IPS DF 19.7 (cell line): ENCODE measurements at places on chromosomes 5 and 9.

- DNase-seq, result no peak
Observed at GRCh38 chr9:134632329-134632728, 9.3 kb upstream of the COL5A1 start.

DNA sequence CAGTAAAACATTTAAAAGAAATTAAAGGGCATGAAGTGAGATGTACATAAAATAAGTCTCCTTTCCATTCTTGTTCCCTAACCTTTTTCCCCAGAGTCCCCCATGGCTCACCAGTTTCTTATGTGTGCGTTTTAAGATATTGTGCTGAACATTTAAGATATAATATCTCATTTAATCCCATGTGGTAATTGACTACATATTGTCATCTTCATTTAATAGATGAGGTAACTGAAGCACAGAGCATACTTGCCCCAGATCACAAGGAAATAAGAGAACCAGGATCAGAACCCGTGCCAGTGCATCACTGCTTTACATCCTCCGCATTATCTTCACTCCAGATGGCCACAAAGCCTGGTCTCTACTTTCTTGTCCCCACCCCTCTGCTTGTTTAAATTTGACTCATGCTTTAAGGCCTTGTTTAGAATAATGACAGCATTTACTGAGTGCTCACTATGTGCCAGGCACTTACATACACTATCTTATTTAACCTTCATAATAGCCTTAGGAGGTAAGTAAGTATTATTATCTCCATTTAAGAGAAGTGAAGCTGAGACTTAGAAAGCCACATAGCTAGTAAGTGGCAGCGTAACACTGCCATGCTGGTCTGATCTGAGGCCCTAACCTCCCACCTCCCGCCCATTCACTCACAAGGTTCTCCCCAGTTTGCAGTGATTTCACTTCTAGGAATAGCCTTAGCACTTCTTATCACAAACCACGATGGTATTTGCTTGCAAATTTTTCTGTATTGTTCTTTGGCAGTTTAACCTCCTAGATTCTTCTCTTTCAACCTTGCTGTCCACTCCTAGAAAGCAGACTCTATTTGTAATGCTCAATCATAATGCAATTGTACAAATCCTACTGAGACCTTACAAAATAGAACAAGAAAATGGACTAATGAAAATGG lies 78.4 kb upstream of the IL6ST start:
- no peak for DNase-seq

DNA sequence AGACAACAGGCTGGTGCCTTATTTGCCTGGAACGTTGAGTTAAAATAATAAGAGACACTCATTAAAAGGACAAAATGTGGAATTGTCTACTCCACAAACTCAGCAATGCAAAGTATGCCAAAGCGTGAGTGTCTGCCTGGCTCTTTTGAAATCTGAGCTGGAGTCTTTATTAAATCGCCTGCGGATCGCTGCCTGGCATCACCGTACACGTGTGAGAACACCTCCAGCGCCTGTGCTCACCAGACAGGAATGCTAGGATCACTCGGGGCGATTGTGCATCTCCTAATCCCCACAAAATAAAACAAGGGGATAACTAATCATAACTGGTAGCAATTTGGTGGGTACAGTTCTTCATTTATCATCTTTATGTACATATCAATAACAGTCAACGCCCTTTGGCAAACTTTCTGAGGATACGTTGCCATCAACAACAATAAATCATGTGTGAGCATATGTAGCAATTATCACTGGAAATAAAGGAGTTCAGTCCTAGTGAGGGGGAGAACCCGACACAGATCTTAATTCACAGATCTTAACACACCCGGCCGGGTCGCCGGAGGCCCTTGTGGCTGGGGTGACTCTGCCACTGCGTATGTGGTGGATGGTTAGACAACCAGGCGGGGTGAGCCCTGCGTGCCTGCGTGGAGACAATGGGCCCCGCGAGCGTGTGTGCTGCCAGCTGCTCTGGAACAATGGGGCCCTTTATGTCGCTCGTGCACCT lies 284.9 kb upstream of the IRX1 start:
- no peak for DNase-seq

- no peak for DNase-seq
Observed at GRCh38 chr5:177336112-177336511, 15.4 kb downstream of the LMAN2 start.

- no peak for DNase-seq
Observed at GRCh38 chr5:159783726-159784247, 132.5 kb upstream of the ADRA1B start.

GRCh38 chr5:61301341-61302199 lies 30.5 kb upstream of the ZSWIM6 start:
- no peak for DNase-seq

DNA sequence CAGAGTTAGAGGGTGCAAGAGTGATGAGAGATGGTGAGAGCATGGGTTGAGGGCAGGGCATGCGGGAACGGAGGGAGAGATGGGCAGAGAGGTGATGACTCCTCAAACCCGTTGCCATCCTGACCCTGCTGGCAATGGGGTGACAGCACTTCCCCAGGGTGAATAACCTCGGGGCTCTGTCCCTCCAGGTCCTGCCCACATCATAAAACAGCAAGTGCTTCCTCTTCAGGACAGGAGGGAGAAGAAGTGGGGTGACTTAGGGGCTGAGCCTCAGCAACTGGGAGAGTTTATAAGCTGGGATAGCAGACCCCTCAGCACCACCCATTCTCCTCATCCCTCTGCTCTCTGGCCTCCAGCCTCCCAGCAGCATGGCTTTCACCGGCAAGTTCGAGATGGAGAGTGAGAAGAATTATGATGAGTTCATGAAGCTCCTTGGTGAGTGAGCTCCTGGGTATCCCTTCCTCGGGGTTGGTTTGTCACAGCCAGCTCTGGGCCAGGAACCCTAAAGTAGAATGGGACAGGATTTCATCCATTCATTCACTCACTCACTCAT lies at the start of gene FABP6:
Gene FABP6, plus strand, starts transcription at position 317 of the 553 bp plus-strand sequence. Its CDS starts 52 bp downstream, at position 369.
- no peak for DNase-seq

- no peak for DNase-seq
Observed at GRCh38 chr5:163276466-163276865, 160.9 kb upstream of the CCNG1 start.

DNA sequence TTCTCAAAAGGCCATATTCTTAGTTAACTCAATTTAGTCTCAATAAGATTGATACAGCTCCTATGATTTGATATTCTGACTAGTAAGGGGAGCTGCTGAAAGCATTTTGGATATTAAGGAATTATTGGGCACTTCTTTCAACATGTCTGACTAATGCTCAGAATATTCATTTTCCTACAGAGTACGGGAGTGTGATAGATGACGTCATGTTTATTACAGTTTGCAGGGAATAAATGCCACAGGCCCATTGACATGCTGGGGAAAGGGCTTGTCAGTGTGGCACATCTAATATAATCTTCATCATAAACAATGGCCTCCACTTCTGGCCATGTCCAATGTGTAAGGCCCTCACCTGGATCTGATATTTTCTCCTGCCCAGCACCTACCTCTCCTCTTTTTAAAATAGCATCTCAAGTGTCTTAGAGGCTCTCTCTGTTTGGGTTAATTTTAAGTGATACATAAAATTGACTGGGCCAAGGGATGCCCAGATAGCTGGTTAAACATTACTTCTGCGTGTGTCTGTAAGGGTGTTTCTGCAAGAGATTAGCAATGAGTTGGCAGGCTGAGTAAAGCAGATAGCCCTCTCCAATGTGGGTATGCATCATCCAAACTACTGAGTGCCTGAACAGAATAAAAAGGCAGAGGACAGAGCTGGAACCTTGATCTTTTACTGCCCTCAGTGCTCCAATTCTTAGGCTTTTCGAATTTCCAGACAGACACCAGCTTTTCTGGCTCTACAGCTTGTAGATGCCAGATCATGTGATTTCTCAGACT lies 99.3 kb downstream of the SLC24A2 start:
- DNase-seq, result no peak

GRCh38 chr5:149128023-149128875 lies 13.0 kb upstream of the ABLIM3 start:
- no peak for DNase-seq

DNA sequence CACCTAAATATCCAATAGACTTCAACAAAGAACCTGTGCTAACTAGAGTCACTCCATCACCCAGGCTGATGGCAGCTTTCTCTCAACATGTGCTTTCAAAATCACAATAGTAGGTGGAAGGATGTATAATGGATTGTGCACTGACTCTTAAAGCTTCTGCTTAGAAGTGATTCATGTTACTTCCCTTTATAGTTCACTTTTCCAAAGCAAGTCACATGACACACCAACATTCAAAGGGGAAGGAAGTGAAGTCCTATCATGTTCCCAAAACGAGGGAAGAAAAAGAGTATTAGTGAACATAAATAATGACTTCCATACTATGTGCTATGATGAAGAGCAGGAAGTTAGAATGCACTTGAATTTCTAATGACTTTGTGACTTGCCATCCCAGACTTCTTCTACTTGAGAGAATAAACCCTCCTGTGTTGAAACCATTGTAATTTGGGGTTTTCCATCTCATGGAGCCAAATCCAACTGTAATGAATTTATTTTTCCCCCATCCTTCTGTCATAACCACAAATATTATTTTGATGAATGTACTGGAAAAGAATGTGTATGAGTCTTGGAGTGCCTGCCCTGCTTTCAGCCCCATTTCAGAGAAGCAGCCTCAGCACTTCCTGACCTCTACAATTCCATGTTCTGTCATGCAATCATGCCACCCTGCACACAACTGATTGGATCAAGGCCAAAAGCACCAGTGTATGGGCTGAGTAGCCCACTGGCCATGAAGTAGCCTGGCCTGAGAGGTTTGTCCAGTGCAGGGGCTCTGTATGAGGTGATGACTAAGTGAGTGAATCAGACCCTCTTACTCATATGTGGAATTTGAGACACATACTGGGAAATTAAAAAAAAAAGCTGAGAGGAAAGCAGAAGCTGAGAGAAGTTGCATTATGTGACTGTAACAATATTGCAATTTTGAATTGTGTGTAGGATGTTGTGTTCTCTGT lies 525.9 kb upstream of the CLINT1 start:
- DNase-seq, result no peak

DNA sequence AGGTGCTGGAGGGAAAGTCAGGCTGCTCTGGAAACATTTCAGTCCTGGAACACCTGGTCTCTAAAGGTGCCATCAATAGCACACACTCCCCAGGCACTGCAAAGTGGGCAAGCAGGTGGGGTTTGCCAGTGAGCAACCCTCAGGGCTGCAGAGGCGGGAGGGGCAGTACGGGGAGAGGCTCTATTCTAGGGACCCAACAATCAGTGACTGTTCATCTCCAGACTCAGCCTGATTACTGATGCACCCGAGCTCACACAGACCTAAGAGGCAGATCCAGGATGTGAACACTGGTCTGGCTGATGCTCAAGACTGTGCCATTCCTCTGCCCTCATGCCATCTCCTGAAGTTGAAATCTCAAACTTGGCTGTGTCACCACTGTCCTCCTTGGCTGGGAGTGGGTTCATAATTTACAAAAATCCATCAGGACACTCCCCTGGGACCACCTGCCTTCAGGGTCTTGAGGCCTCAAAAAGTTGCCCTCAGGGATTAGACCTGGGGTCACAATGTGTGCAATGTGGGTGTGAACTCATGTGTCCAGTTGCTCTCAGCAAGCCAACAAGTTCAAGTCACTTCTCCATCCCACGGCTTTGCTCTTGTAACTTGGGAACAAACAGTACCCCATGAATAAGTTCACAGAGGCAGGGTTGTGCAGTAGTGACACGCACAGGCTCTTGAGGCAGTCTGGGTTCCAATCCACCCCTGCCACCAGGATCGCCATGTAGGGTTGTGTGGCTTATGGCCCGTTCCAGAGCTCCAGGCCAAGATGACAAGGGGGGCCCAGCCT lies 19.9 kb upstream of the KCNMB1 start:
- DNase-seq, result no peak

DNA sequence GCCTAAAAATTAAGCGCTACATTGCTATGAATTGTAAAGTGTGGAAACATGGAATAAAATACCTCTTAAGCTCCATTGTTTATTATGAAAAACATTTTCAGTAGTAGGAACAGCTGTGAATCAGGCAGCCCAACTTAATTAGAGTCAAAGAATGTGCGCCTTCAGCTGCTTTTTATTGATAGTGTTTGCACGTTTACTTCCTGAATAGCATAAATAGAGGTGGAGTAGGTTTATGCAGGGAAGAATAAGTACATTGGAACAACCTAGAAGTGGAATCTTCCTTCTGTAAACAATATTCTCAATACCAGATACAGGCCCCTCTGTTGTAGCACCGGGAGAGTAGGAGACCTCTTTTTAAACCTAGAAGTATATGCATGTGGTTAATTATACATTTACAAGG lies 79.9 kb downstream of the IQGAP2 start:
- no peak for DNase-seq

- no peak for DNase-seq
Observed at GRCh38 chr9:11653867-11654266, 1039.3 kb upstream of the TYRP1 start.

GRCh38 chr5:165305596-165305995 lies 1800.2 kb downstream of the MAT2B start:
- DNase-seq, result no peak

DNA sequence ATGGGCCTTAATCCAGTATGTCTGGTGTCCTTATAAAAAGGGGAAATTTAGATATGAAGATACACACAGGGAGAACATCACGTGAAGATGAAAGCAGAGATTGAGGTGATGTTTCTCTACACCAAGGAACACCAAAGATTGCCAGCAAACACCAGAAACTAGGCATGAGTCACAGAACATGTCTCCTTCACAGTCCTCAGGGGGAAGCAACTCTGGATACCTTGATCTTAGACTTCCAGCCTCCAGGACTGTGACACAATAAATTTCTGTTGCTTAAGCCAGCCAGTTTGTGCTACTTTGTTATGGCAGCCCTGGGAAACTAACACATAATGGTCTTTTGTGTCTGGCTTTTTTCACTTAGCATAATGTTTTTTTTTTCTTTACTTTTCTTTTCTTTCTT lies 41.2 kb upstream of the STRBP start:
- DNase-seq, result no peak

DNA sequence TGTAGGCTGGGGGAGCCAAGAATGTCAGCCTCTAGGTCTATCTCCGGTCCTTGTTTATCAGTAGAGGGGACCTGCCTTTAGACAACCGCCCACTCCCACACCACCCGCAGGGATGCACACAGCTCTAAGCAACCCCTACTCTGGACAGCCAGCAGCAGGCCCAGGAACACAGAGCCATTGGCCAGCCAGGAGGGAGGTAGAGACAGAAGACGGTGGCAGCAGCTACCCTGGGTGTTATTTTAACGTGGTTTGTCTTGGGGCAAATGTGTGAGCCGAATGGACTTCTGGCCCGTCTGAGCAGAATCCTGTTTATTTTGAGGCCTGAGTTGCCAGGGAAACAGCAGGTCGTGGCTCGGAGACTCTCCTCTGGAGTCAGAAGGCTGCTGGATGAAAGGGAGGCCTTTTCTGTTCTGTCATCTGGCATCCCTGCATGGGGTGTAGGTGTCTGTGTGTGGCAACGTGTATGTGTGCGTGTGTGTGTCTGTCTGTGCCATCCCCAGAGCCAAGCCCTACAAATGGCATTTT lies 382 bp upstream of the FGF1 start:
- no peak for DNase-seq

GRCh38 chr5:167050568-167051401 lies 1240.7 kb upstream of the WWC1 start:
- no peak for DNase-seq

GRCh38 chr9:4298255-4299004 lies 1.4 kb downstream of the GLIS3 start:
- no peak for DNase-seq
